ENCODE measurements at places on chromosomes 5 and 9. TPM values are rescaled to one million over a fixed set of nuclear protein-coding genes. Genes with fewer than 3 reads are reported as not detected.

DNA sequence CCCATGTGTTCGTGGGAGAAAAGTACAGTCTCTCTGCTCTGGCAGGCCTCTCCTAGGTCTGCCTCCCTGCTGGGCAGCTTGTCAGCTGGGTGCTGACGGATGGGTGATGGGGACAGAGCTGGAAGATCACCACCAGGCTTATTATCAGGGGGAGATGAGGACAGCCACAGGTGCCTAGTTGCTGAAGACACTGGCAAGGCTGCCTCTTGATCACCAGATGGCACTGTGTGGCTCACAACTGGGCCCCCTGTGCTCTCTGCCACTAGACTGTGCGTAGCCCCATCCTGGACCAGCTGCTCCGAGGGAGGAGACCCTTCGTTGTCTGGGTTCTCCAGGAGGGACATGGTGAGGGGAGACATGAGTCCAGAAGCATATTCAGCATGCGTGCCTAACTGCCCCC, 73.0 kb downstream of the KIF24 start:
- no peak for DNase-seq

- no peak for DNase-seq
Measured at GRCh38 chr9:27373851-27374250, 76.9 kb upstream of the EQTN start.

GRCh38 chr9:72292256-72292682, 72.7 kb downstream of the ZFAND5 start:
- DNase-seq, result no peak

BNIP1 gene
- total RNA-seq, result 8.3 TPM

PCDHGA2 gene
- total RNA-seq, result 13.5 TPM

SLC36A3 gene
- total RNA-seq, result not detected

- DNase-seq, result no peak
Measured at GRCh38 chr5:142945845-142946244, 175.7 kb downstream of the ARHGAP26 start.

GRCh38 chr9:119802621-119803020, 433.4 kb upstream of the BRINP1 start:
- no peak for DNase-seq

- DNase-seq, result no peak
Measured at GRCh38 chr5:74949976-74950375, 83.8 kb upstream of the FAM169A start.

DNA sequence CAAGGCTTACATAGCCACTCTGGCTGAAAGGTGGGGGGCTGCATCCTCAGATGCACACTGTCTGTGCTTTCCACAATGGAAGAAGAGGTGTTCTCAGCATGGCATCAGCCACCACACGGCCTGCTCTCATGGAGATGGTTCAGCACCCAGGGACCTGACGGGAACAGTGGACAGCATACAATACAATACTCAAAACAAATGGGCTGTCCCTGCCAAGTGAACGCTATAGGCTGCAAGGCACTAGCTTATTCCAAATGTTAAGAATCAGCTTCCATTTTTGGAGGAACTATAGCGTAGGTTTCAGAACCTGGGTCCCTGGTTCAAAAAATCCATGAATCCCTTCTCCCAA, 77.2 kb downstream of the ZNF608 start:
- DNase-seq, result no peak

GRCh38 chr5:105849701-105850100, 1821.0 kb downstream of the EFNA5 start:
- no peak for DNase-seq

- DNase-seq, result no peak
Measured at GRCh38 chr5:80837679-80838078, 122.5 kb upstream of the RASGRF2 start.

- DNase-seq, result no peak
Measured at GRCh38 chr9:129012893-129013448, 15.2 kb downstream of the SH3GLB2 start.

DNA sequence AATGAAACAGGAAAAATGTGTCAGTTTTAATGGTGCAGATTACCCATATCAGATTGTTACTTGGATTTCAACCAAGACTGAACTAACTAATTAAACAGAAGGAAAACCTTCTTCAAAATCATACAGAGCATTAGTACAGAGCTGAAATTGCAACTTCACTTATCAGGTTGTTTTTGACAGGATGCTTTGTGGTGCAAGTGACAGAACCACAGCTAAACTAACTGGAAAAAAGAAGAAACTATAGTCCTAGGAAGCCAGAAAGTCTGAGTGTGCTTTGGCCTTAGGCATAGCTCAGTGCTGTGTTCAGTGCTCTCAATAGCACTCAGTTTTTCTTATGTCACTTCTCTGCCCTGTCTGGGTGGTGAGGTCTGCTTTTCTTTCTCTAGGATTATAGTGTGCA, 267.4 kb downstream of the CHSY3 start:
- no peak for DNase-seq

DNA sequence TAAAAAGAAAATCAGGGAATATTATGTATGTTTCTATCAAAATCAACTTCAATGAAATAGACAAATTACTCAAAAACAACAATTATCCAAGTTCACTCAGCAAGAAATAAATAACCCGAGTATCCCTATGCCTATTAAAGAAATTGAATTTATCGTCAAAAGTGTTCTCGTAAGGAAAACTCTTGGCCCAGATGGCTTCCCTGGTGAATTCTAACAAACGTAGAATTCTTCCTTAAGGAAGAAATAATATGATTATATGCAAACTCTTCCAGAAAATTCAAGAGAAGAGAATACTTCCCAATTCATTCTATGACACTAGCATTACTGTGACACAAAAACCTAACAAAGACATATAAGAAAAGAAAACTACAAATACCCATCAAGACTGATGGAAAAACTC, 29.7 kb downstream of the FAM78A start:
- no peak for DNase-seq

SOWAHA gene
- total RNA-seq, result 2.5 TPM

TDRD7 gene
- total RNA-seq, result 19.5 TPM

- no peak for DNase-seq
Measured at GRCh38 chr5:5182508-5183188, 42.5 kb downstream of the ADAMTS16 start.

DNA sequence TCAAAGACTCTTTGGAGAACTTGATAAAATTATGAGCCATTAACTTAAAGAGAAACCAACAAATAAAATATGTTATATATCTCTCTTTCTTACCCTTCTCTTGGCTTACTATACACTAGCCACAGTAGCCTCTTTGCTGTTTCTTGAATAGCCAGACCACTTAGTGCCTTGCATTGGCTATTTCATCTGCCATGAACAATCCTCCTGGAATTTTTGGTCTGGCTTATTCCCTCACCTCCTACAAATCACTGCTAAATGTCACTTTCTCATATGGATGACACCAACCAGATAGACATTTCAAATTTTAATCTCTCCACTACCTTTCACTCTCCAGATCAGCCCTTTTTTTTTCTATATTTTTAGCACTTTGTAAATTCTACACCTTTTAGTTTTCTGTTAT, 1581.7 kb downstream of the EFNA5 start:
- no peak for DNase-seq

GRCh38 chr9:110110154-110110553, 97.8 kb downstream of the C9orf152 start:
- DNase-seq, result no peak

PCDHB14 gene
- total RNA-seq, result 5.3 TPM

GRCh38 chr9:69001921-69002320, 12.0 kb downstream of the PRKACG start:
- no peak for DNase-seq

DNA sequence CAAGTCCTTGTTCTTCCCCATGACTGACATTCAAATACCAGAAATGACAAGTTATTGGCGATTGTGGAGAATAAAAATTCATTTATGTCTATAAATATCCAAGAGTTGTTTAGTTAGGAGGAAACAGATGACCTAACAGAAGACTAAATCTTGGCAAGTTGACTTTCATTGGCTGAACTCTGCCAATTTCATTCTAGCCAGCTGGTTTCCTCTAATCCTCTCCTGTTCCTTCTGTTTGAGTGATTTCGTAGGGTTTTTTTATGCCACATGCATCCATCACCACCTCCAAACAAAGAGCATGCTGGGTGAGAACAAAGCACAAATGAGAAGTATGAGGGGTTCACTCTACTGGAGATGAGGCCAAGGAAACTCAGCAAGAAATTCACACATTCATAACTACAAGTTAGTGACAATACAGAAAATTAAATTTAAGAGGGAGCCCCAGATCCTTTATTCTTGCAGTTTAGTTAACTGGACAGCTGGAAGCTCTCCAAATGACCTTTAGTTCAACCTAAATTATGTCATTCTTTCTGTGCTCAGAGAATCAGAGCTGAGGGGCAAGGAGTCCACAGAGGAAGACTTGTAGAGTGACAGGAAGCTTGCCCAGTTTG, 932.0 kb downstream of the TLE4 start:
- DNase-seq, result no peak

- no peak for DNase-seq
Measured at GRCh38 chr5:127562252-127562651, 44.8 kb downstream of the PRRC1 start.

- DNase-seq, result no peak
Measured at GRCh38 chr5:148583421-148583965, 70.8 kb downstream of the HTR4 start.

PFN3 gene
- total RNA-seq, result not detected

EQTN gene
- 0.49 TPM for total RNA-seq

FBP2 gene
- total RNA-seq, result not detected

DNA sequence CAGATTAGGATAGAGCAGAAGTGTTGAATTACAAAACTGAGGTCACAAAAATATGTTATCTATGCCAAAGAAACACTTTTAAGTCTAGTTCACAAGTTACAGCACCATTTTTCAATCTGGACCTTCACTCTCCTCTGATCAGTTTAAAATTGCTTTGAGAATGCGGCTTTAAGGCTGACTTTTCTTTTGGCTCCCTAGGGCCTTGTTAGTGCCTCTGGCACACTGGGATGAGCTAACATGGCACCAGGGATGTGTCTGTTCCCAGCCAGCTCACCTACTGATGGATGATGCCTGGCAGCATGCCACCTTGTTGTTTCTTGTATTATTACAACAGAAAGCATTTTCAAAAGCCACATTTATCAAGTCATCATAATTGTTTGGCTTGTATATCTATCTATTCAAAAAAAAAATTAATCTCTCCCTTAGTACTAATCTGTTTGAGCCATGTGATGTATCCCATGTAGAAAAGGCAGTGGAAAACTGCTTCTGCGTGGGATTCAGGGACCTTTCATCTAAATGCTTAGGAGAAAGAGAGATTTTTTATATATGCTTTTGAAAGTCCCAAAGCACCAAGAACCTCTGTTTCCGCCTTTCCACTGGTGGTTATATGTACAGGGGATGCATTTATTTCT, 46.6 kb downstream of the ADAMTSL1 start:
- DNase-seq, result peak; percentile 60

DNA sequence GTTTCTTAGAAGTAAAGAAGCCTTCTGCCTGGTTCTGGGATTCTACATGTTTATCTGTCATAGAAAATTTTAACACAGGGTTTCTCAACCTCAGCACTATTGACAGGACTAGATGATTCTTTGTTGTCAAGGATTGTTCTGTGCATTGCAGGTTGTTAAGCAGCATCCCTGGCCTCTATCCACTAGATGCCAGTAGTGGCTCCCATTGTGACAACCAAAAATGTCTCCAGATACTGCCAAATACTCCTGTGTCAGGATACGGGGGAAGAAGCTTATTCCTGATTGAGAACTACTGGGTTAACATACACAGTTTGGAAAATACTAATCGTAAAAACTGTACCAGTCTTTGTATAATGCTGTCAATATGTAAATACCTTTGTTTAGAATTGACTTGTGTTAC, 167.1 kb downstream of the NIPBL start:
- DNase-seq, result no peak

GRCh38 chr5:165495829-165496380, 1990.5 kb downstream of the MAT2B start:
- DNase-seq, result no peak

GRCh38 chr5:94072116-94072515, 330.7 kb upstream of the POU5F2 start:
- DNase-seq, result no peak

- no peak for DNase-seq
Measured at GRCh38 chr9:38670542-38671371, 49.2 kb downstream of the FAM240B start.

DNA sequence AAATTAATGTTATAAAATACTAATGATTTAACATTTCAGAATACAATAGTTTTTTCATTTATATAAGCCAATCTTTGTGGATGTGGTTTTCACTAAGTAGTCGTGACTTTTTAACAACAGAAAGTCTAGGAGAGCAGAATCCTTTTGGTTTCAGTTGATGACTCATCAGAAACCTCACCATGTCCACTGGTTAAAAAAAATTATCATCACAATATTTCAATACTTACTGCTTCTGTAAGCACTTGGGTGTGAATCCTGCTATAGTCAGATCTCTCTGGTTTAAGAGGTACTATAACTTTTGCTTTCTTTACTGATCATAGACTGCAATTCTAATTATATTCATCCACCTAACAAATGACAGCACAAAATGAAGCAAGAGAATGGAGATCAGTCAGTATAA, 77.2 kb downstream of the MRPS30 start:
- DNase-seq, result no peak

GRCh38 chr9:92550765-92551164, 15.0 kb upstream of the ECM2 start:
- DNase-seq, result no peak

IRX2 gene
- total RNA-seq, result 0.13 TPM

PCDHGA10 gene
- total RNA-seq, result 8.9 TPM

GRCh38 chr5:43216941-43217340, 24.9 kb downstream of the NIM1K start:
- no peak for DNase-seq

LVRN gene
- total RNA-seq, result 5.6 TPM

DNA sequence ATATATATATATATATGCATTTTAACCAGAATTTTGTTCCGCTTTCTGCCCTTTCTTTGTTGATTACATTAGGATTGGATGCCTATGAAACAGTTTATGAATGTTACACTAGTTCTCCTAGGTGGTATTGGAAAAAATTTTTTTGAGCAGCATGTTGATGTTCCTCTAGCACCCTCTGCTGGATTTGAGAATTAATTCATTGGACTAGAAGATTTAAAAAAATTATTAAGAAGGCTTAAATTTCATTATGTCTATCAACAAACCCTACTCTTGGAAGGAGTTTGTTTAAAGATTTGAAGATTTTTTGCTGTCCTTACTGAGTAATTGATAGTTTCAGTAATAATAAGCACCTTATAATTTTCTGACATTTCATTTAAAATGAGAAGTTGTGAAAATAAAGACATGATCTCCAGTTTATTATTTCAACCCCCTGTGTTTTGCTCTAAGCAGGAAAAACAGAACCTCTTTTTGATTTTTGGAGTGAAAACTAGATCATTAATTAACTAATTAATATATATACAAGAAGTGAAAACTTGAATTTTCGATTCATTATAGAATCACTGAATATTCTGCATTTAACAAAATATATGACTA, 89.6 kb downstream of the CCDC171 start:
- DNase-seq, result no peak

LRRC70 gene
- total RNA-seq, result 10.4 TPM

DNA sequence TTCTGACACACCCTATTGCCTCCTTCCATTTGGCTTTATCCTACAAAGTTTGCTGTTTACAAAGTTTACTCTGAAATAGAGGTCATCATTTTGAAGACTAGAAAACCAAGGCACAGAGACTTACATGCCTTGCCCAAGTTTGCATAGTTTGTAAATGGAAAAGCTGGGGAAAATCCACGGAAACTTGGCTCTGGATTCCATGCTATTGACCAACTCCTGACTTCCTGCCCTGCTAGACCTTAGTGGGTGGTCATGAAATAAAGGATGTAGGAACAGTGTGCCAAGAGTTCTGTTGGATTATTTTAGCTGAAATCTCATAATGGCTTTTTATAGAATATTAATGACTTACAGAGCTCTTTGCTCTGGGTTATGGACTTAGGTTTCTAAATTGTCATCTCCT, 69.5 kb downstream of the GRIA1 start:
- no peak for DNase-seq
